ENCODE measurements at places on chromosomes 1 and 21.

- DNase-seq: no peak
Measured at GRCh38 chr1:156499842-156500542, 583 bp downstream of the MEF2D start.

GRCh38 chr1:234489698-234490077 lies 10.7 kb upstream of the TARBP1 start:
- DNase-seq: no peak

- peak; percentile 49 for DNase-seq
Measured at GRCh38 chr1:38047603-38048141, 1.1 kb upstream of the POU3F1 start.

DNA sequence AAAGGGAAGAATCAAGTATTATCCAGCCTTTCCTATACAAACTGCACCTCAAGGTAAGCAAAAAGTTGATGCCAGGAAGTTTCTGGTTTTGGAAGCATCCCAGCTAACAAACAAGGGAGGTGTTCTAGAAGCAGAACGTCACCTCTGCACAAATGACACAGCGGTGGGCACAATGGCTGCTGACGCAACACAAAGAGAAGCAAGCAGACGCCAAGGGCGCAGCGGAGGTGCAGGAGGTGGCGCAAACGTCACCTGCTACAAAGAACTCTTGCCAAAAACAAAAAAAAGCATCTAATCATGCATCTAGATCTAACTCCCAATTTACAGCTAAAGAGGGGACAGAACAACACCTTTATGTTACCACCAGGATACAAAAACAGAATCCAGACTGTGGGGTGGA lies 88.5 kb downstream of the NPHP4 start:
- DNase-seq: no peak

DNA sequence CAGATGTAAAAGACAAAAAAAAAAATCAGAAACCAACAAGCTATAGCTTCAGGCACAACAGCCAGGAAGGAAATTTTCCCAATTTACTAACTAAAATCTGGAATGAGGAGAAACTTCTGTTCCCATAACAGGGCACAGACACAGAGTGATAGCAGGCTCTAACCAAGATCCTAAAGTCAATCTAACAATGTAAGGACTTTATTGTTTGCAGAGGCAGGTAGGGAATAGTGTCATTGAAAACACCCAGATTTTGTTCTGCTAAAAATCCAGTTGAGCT lies 166.6 kb upstream of the ATP1B1 start:
- no peak for DNase-seq

DNA sequence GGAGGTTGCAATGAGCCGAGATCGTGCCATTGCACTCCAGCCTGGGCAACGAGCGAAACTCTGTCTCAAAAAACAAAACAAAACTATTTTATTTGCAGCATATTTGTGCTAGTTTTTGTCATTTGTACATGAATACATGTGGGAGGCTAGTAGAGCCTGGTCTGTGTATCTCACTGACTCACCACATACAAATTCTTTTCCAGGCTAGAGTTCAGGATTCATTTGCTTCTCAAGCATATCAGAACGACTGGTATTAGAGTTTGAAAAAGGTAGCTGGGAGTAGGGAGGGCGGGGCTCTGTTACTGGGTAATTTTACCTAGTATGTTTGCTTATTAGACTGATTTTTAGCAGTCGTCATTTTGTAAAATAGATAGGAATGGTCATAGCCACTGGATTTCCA lies 4.5 kb upstream of the TOR3A start:
- peak; percentile 73 for DNase-seq

DNA sequence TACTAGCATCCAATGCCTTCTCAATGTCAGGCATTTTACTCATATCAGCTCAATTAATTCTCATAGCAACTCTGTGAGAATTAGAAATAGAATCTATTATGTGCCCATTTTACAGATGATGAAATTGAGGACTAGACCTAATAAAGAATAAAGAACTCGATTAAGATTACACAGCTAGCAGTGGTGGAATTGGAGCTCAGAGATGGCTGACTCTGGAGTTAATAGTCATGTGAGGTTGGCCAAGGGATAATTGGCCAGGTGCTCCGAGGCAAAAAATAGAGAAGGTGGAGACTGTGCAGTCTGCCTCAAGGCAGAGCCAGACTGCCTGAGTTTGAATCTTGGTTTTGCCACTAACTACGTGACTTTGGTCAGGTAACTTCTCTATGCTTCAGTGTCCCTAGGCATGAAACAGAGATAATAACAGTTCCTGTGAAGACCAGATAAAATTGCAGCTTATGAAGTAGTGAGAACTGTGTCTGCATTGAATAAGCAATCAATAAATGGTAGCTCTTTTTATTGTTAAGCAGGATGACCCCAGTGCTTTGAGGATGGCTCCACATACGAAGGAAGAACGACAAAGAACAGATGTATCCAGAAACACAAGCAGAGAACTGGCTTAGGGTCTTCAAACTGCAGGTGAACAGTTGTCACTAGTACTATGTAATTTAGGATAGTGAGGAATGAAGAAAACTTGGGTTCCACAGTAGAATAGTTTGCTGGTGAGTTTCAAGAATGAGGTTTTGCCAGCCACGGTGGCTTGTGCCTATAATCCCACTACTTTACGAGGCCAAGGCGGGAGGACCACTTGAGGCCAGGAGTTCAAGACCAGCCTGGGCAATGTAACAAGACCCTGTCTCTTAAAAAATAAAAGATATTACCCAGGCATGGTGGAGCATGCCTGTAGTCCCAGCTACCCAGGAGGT lies 6.9 kb upstream of the CCSAP start:
- no peak for DNase-seq

DNA sequence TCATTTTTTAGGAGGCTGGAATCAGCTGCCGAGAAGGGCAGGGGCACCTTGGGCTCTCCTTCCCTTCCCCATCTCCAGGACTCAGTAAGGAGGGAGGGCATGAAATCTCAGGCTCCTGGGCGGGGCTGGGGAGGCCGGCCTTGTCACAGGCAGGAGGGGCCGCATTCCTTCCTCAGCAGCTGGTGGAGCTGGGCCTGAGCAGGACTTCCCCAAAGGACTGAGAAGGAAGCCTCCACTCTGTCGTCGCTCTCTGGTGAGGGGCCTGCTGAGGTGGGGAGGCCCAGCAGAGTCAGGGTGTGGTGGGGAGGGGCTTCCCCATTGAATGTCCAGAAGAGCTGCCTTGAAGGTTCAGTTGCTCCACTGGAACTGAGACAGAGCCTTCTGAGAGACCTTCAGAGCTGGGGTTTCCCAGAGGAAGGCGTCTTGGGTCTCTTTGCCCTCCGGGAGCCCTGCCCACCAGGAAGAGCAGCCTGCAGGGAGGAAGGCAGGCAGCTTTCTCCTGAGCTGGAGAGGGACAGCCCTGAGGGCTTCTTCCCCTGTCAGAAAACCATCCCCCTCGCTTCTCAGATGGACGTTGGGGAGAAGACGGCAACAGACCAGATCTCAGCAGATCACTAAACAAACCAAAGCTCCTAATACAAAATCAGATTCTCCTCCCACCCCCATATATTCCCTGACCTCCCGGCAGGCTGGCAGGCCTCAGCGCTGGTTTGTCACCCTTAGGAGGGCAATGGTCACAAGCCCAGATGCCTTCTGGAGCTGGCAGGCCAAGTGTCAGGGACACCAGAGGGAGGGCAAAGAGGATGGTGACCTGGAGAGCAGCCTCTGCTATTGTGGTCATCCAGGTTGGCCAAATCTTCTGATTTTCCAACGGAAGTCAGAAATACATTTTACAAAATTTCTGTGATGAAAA lies 10.7 kb downstream of the KCNA10 start:
- DNase-seq: peak; percentile 14

- DNase-seq: no peak
Measured at GRCh38 chr1:45305231-45305630, 21.5 kb upstream of the HPDL start.

DNA sequence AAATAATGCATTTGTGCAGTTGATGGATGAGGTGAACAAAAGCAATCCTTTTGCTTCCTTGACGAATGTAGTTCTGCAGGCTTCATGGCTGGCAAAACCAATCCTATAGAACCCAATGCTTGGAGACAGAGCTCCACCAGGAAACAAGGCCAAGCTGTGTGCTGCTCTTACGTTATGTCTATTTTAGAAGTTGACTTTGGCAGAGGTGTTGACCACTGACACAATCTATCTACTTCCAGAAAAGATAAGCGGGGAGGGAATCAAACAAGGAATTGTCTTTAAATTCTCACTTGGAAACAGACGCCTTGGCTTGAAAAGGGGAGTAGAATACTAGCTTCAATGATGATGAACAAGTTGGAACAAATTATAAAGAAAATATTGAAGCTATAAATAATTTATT lies 211.2 kb downstream of the SETD4 start:
- peak; percentile 45 for DNase-seq

DNA sequence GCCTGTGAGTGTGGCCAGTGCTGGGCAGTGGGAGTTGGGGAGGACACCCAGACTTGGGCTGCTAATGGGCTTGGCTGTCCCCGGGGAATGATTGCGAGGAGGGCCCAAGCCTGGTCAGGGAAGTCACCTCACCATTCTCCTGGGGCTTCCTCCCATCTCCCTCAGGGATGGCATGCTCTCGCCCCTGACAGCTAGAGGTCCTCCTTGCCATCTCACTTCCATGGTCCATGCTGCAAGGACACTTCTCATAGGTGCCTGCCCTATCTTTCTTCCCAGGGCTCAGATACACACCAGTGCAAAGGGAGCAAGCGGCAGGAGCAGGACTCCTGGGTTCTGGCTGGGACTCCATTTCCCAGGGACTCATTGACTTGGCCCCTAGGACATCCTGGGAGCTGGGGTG lies 4.1 kb downstream of the NTRK1 start:
- DNase-seq: no peak

DNA sequence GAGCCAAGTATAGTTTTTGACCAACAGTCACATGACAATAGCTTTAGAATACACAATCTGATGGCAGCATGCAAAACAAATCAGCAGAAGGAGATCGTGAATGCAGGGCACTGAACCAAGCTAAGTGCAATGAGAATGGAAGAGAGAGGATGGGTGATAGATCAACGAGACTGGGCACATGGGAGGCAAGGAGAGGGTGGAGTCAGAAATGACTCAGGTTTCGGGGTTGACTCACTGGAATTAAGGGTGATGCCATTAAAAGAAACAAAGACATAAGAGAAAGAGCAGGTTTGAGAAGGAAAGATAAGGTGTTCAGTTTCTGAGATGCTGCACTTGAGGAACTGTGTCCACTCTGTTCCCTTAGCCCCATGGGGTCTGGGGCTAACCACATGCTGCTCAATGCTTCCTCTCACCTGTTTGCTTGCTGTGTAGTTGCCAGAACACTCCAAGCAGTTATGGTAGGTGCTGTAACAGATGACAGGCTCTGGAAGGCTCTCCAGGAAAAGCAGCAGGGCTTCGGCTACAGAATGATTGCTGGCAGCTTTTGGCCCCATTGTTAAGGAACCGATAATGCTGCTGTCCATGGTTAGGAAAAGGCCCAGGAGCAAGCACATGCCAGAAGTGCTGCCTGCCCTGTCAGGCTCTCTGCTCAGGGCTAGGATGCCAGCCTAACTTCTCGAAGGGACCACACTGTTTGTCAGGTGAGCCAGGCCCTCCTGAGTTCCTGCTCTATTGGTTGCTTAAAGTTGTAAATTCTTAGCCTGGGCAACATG lies 6.1 kb upstream of the MTF1 start:
- no peak for DNase-seq

DNA sequence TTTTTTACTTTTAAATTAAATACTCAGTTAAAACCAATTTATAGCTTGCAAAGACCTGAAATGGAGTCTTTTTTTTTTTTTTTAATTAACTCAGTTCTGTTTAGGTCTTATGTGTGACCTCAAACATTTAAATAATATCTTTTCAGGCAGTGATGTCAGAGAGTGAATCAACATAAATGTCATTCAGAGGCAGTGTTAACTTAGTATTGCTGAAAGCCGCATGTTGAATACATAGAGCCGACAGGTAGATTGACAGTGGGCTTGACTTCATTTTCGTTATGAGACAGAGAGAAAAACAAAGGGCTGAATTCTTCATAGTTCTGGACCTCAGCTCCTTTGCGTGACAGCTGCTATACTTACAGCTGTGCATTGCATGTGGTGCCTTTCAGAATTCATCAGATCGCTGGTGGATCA lies 51.5 kb downstream of the PRDM2 start:
- DNase-seq: no peak

DNA sequence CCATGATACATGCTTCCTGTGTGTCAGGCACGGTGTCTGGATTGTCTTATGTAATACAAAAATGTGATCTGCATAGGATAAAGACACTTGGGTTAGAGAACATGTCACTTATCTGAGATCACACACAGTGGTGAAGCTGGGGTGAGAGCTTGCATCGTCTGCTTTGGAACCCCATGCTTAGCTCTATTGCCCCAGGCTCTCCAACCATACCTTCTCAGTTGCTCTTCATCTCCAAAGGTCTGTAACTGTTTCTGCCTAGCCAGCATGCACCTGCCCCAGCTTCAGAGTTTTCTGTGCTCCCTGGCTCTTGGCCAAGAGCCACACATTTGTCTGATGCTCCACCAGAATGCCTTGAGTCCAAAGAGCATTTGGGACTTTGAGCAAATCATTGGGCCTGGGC lies 93.9 kb upstream of the COG2 start:
- no peak for DNase-seq

- DNase-seq: no peak
Measured at GRCh38 chr21:31658053-31658452, 1.4 kb upstream of the SOD1 start.

DNA sequence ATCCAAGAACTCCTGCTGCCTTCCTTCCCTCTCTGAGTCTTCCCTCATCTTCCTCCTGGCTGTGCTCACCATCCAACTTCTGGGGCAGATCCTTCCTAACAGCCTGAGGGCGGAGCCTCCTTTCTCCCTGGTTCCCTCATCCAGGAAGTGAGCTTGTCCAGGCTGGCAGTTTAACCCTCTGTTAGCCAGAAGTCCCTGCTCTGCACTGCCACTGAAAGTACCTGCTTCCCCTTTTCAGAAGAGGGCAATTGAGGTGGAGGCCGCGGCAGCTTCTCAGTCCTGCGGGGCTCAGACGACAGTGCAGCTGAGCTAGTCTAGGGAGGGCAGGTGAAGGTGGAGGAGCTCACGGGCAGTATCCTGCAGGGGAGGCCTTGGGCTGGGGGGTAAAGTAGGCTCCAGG lies 149.1 kb downstream of the FCRL5 start:
- no peak for DNase-seq

- DNase-seq: peak; percentile 13
Measured at GRCh38 chr1:6872573-6873261, 87.5 kb downstream of the CAMTA1 start.

GRCh38 chr1:226309398-226310244 lies 657 bp upstream of the LIN9 start:
- peak; percentile 10 for DNase-seq

All from fibroblast of pulmonary artery (primary cell).